D341Med (cell line): ENCODE measurements at places on chromosomes 4 and X.
A peak's percentile ranks its signal among the peaks of the same experiment; 100 is the strongest.

GRCh38 chr4:48909697-48910096, 3.1 kb upstream of the OCIAD2 start:
- no peak for DNase-seq

DNA sequence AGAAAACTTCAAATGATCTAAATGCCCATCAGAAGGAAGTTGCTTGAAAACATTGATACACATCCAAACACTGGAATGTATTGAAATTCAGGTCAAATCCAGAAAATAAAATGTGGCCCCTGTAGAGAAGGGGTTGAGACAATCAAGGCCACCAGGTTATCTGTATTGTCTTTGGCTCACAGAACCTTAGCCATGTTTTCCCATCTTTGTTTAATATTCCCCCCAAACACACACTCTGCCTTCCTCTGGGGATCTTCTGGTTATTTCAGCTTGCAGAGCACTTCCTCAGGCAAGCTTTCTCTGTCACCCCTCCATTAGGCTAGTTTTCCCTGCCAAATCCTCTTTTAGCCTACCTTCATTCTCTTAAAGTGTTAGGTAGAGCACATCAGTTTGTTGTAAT, 30.5 kb downstream of the PAGE2 start:
- DNase-seq: no peak

GRCh38 chr4:94605241-94605805, 152.4 kb upstream of the BMPR1B start:
- DNase-seq: no peak

GRCh38 chr4:55781812-55782211, 37.8 kb upstream of the EXOC1L start:
- DNase-seq: no peak

GRCh38 chrX:47235691-47236103, 2.9 kb downstream of the USP11 start:
- DNase-seq: no peak

GRCh38 chrX:47189906-47190305, 3.7 kb upstream of the UBA1 start:
- DNase-seq: no peak

- DNase-seq: no peak
Measured at GRCh38 chr4:10311939-10312338, 145.3 kb downstream of the ZNF518B start.

- no peak for DNase-seq
Measured at GRCh38 chr4:89645482-89645881, 191.5 kb downstream of the SNCA start.

GRCh38 chr4:46550471-46550870, 160.5 kb upstream of the GABRA2 start:
- DNase-seq: no peak

GRCh38 chr4:139808381-139808807, 142.8 kb downstream of the MGST2 start:
- no peak for DNase-seq

GRCh38 chr4:7860600-7861163, 79.0 kb downstream of the AFAP1 start:
- DNase-seq: no peak

GRCh38 chrX:16552546-16552945, 97.4 kb upstream of the S100G start:
- no peak for DNase-seq

DNA sequence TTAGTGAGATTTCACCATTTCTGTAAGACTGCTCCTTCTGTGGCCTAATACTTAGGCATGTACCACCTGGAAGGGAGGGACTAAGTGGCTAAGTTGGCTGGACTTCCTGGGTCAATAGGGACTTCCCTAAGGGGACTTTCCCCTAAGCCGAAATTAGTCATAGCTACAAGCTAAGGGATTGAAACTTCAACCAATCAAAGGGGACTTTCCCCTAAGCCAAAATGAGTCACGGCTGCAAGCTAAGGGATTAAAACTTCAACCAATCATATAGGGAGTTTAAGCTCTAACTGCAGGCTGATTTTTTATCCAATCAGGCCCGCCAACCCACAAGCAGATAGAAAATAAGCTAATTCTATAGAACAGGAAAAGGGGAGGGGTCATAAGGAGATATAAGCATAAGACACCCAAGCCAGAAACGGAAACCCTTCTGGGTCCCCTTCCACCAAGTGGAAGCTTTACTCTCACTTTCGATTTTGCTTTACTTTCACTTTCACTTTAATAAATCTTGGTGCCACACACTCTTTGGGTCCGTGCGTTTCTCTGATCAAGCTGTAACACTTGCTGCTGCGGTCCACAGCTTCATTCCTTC, 382.8 kb downstream of the KLHL4 start:
- DNase-seq: no peak

DNA sequence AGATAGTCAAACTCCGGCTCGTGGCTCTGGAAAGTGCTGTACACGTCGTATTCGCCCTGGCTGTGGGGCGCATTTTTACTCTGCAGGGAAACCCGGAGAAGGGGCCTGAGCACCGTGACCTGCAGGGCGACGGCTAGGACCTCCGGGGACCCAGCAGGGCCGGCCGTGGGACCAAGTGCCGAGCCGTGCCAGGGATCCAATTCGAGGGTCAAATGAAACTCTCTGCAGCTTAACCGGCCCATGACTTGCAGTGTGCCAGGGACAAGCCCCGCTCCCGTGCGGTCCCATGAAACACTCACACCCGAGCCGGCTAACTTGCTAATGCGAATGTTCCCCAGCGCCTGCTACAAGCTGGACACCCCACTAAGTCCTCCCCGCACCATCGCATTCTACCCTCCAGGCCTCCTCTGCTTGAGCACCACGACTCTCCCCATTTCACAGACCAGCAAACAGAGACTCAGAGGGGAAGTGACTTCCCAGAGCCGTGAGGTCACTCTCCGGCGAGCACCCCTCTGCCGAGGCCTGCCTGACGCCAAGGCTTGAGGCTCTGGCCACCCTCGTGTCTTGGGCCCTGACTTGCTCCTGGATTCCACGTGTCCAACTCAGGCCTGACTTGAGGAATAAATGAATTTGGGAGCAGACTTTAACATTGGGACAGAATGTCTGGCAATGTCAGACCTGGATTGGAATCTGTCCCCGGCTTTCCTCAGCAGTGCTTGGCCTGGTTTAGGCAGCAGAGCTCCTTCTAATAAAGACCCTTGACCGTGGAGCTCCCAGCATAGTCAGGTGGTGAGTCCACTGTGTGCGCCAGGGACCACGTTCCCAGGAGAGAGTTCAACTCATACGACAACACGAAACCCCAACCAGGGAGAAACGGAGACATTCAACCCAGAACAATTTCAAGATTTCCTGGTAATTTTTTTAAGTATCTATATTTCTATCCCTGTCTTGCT, 93.6 kb downstream of the PPP2R2C start:
- no peak for DNase-seq

GRCh38 chr4:147760176-147760575, 28.3 kb downstream of the ARHGAP10 start:
- DNase-seq: no peak

DNA sequence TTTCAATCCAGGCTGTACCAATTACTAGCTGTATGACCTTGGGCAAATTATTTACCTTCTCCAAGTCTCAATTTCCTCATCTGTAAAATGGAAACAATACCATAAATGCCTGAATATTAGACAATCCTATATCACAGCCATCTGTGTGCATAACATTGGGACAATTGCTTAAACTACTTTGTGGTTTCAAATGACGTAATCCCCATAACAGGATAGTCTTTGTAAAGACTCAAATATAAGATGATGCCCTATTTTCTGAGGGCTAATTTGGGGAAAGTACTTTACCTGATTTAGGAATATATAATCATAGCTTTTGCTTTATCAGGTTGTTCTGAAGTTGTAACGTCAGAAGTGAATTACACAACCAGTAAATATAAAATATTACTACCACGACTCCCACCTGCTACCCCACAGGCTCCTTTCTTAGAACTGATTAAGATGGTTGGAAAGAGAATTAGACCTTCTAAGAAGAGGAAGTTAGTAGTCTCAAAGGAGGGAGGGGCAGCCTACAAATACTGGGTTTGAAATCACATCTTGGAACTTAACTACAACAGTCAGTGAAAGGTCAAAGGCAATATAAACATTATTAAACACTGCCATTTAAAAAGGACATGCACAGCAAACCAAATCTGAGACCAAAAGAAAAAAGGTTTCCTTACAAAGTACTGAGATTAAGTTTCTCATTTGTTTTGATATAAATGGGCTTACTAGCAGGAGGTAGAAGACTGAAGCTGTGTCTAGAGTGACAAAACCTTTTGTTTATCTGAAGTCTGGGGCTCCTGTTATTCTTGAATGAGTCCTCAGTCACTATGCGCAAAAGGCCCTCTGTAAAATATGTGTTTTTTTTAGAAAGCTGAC, 215.0 kb downstream of the SCFD2 start:
- DNase-seq: no peak

GRCh38 chrX:63754860-63755579, 30.0 kb downstream of the ARHGEF9 start:
- peak; percentile 89 for DNase-seq

- DNase-seq: no peak
Measured at GRCh38 chr4:152901205-152901604, 34.9 kb upstream of the FHDC1 start.

DNA sequence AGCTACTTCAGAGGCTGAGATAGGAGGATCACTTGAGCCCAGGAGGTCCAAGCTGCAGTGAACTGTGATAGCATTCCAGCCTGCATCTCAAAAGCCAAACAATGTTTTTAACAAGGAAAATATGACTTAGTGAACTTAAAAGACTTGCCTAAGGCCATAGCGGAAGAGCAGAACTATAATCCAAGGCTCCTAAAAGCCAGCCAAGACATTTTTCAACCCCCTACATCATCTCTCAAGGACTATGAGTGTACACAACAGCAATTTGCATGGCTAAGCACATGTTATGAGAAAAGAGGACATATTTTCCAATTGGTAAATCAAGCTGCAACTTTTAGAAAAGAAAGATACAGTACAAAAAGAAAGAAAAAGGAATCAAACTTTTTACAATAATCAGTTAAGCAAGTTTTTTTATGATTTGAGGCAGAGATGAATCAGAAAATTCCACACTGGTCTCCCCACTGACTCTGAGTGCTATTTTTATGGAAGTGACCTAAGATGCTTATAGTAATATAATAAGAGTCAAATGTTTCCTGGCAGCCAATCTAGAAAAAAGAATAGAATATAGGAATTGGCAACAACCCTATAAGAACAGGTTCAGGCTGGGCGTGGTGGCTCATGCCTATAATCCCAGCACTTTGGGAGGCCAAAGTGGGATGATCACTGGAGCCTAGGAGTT, 9.8 kb upstream of the ACOT9 start:
- DNase-seq: no peak
